H9 (cell line): ENCODE measurements at places on chromosomes 5 and 9. TPM values are rescaled to one million over a fixed set of nuclear protein-coding genes. Genes with fewer than 3 reads are reported as not detected.
A peak's percentile ranks its signal among the peaks of the same experiment; 100 is the strongest.

The GFI1B gene
- total RNA-seq, result not detected in 2 replicates

The INSL6 gene
- total RNA-seq, result not detected in 2 replicates

The CD74 gene
- total RNA-seq, result 19.5 and 19.9 TPM in 2 replicates

The PCDHGC4 gene
- total RNA-seq, result 4.0 and 4.3 TPM in 2 replicates

The ST6GALNAC4 gene
- 15.4 and 16.5 TPM in 2 replicates for total RNA-seq

The TSTD2 gene
- total RNA-seq, result 22.9 and 23.5 TPM in 2 replicates

The PCDHB11 gene
- total RNA-seq, result 1.9 and 2.0 TPM in 2 replicates

The DUSP1 gene
- total RNA-seq, result 10.9 and 11.3 TPM in 2 replicates

The SPRY4 gene
- total RNA-seq, result 92.4 and 95.9 TPM in 2 replicates

The GAPVD1 gene
- 39.2 and 39.5 TPM in 2 replicates for total RNA-seq

The SPATA31A7 gene
- 0.07 TPM in 1 of 2 replicates, not detected in the other for total RNA-seq

- H3K27me3 ChIP-seq, result no peaks in the 10 kb centered on the region
- no peaks in the 10 kb centered on the region for H3K4me1 ChIP-seq
- no peak overlapping the region for H3K27ac ChIP-seq
- no peak overlapping the region for H3K4me3 ChIP-seq
- peaks cover 13% of the 10 kb centered on the region for H3K36me3 ChIP-seq
- DNase-seq, result no peak
These were observed 27.0 kb downstream of the ABITRAM start for GRCh38 chr9:108961151-108961550.

- no peaks in the 10 kb centered on the region; the same call in 2 of the 3 replicates for H3K36me3 ChIP-seq
- peaks cover 8% of the 10 kb centered on the region; the same call in 1 of the 2 replicates for H3K4me1 ChIP-seq
- H3K27me3 ChIP-seq, result no peaks in the 10 kb centered on the region
These were observed 7.3 kb downstream of the UBTD2 start for GRCh38 chr5:172276214-172276613.

GRCh38 chr9:77960356-77961153 is 71.1 kb downstream of the GNAQ start:
- no peaks in the 10 kb centered on the region for H3K27me3 ChIP-seq
- DNase-seq, result peak; percentile 53
- H3K4me3 ChIP-seq, result no peak overlapping the region
- H3K36me3 ChIP-seq, result peaks cover 2% of the 10 kb centered on the region; the same call in 2 of the 3 replicates

- H3K4me1 ChIP-seq, result no peaks in the 10 kb centered on the region
- H3K36me3 ChIP-seq, result no peaks in the 10 kb centered on the region
- H3K27ac ChIP-seq, result no peak overlapping the region
- H3K27me3 ChIP-seq, result no peaks in the 10 kb centered on the region
These were observed 161.5 kb downstream of the EBF1 start for GRCh38 chr5:158938200-158938599.

GRCh38 chr5:141373673-141374317 is at the start of gene PCDHGA6:
Gene PCDHGA6 (plus strand): TSS chr5:141373891. CDS start chr5:141374084, 193 bp downstream.
- H3K27ac ChIP-seq, result no peak within 1 kb of the TSS
- H3K4me3 ChIP-seq, result no peak within 1 kb of the TSS
- H3K4me1 ChIP-seq, result no peaks in the 10 kb centered on the region
- H3K36me3 ChIP-seq, result peaks cover 52% of the 10 kb centered on the region

DNA sequence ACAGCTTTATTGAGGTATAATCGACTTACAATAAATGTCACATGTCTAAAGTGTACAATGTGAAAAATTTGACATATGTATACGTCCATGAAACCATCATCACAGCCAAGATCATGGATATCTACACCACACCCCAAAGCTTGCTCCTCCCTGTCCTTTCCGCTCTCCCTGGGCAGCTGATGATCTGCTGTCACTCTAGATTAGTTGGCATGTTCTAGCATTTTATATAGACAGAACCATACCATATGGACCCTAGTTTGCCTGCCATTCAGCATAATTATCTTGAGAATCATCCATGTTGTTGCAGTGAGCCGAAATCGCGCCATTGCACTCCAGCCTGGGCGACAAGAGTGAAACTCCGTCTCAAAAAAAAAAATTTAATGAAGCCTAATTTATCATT is 42.5 kb downstream of the ERGIC1 start:
- no peaks in the 10 kb centered on the region for H3K27me3 ChIP-seq
- H3K36me3 ChIP-seq, result no peaks in the 10 kb centered on the region
- no peak overlapping the region for H3K4me3 ChIP-seq
- H3K4me1 ChIP-seq, result no peaks in the 10 kb centered on the region; the same call in 1 of the 2 replicates
- no peak for DNase-seq

GRCh38 chr9:14308853-14309145 is 5.1 kb downstream of the NFIB start:
- H3K27me3 ChIP-seq, result no peaks in the 10 kb centered on the region
- no peak overlapping the region for H3K27ac ChIP-seq
- H3K4me1 ChIP-seq, result no peaks in the 10 kb centered on the region; the same call in 1 of the 2 replicates
- no peak overlapping the region for H3K4me3 ChIP-seq
- no peaks in the 10 kb centered on the region; the same call in 1 of the 3 replicates for H3K36me3 ChIP-seq

DNA sequence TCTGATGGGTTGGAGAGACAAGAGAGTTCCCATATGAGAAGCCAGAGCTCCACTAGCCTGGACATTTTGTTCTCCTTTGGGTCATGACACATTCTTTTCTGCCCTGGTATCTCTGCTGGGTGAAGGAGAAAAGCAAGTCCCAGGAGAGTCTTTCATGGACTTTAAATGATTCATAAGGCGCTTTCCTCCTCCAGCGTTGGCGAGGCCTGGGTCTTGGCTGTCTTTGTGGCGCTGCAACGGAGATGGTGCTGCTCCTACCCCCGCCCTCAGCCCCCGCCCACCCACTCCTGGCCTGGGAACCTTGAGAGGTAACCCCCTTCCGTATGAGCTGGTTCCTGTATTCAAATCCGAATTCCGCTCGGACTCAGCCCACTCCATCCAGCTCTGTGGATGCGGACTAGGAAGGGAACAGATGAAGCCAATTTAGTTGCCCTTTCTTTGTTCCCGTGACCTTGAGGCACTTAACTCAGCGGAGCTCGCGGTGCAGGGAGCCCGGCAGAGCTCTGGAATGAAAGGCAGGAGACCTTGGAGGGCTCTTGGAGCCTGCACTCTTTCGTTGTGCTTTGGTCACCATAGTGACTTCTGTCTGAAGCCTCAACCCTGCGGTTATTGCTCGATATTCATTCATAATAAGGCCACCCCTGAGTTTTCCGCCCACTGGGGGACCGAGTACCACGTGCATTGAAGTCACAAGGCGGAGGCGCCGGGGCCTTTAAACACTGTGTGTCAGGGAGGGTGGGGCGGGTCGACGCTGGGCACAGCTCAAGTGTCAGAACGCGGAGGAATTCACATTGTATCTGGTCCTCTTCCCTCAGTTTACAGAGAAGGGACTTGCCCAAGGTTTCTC is 14.0 kb upstream of the PWWP2A start:
- DNase-seq, result peak; percentile 73
- H3K4me1 ChIP-seq, result peaks cover 4% of the 10 kb centered on the region; the same call in 1 of the 2 replicates
- peak overlapping the region; percentile 24 for H3K27ac ChIP-seq
- H3K4me3 ChIP-seq, result peak overlapping the region; percentile 66
- no peaks in the 10 kb centered on the region for H3K36me3 ChIP-seq

- no peak overlapping the region for H3K27ac ChIP-seq
- H3K36me3 ChIP-seq, result no peaks in the 10 kb centered on the region
- no peaks in the 10 kb centered on the region; the same call in 1 of the 2 replicates for H3K27me3 ChIP-seq
- H3K4me1 ChIP-seq, result no peaks in the 10 kb centered on the region; the same call in 1 of the 2 replicates
- DNase-seq, result no peak
- no peak overlapping the region for H3K4me3 ChIP-seq
These were observed 1.8 kb upstream of the SH2D3C start for GRCh38 chr9:127780126-127780885.

GRCh38 chr5:180328296-180329137 is 24.6 kb downstream of the GFPT2 start:
- peak; percentile 91 for DNase-seq
- no peaks in the 10 kb centered on the region for H3K27me3 ChIP-seq
- H3K4me3 ChIP-seq, result no peak overlapping the region

DNA sequence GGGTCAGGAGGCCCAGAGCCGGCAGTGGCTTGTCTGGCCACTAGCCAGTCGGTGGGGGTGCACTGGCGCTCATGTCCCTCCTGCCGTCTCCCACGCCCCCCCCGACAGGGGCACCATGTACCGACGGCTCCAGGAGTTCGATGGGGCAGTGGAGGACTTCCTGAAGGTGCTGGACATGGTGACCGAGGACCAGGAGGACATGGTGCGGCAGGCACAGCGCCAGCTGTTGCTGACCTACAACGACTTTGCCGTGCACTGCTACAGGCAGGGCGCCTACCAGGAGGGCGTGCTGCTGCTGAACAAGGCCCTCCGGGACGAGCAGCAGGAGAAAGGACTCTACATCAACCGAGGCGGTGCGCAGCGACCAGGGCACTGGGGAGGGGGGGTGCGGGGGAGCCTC is 8.1 kb downstream of the TTC16 start:
- H3K27ac ChIP-seq, result no peak overlapping the region
- H3K4me3 ChIP-seq, result no peak overlapping the region
- no peaks in the 10 kb centered on the region for H3K36me3 ChIP-seq
- no peak for DNase-seq

DNA sequence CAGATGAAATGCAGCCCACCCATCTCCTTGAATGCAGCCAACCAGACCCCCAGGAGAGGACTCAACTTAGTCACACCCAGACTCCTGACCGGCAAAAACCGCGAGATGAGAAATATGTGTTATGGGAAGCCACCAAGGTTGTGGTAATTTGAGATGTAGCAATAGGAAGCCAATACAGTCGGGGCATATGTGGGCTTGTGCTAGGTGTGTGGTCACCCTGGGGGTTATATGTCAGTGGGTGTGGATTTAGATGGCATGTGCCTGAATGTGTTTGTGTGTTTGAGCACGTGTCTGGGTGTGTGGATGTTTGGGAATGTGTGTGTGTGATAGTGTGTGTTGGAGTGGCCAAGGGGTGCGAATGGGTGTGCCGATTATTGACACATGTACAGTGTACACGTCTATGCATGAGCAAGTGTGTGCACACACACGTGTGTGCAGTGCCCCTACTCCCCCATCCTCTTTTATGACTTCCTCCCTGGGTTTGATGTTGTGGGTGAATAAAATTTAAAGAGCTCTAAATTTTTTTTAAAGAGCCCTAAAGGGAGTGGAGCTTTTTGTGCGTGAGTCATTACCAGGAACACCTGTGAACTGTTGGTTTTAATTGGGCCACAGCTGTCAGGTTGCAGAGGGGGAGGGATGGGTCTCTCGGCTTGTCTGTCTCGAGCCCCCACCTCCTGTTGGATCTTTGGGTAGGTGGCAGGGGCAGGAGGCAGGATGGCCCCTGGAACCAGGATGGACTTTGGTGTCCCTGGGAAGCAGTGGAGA is 86.8 kb downstream of the LHX2 start:
- no peak overlapping the region for H3K4me3 ChIP-seq
- H3K36me3 ChIP-seq, result no peaks in the 10 kb centered on the region; the same call in 2 of the 3 replicates
- no peaks in the 10 kb centered on the region for H3K27me3 ChIP-seq
- H3K27ac ChIP-seq, result no peak overlapping the region

DNA sequence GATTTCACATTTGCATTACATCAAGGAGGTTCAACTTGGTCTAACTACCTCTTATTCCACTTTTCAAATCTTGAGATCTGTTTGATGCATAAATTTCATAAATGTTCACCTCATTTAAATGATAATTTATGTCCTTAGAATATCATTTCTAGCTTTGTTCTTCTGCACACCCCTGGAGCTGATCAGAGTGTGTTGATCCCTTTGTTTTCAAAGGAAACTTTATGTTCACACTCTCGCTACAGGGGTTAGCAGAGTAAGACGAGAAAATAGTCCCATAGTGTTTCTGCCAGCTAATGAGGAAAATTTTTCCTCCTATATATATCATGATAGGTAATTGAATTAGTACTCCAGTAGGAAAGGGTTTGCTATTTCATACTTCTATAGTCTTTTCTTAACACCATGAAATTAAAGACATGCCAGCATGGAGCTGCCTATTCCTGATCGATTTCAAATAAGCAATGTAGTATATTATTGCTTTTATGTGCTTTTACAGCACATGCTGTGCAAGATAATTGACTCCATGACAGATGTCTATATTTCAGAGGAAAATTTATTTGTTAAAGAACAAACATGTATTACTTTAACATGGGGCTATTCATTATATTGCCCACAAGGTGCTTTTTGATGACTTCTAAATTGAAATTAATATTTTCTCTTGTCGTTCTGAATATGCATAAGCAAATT is 4.8 kb upstream of the PAM start:
- H3K4me3 ChIP-seq, result no peak overlapping the region
- no peak for DNase-seq
- H3K27ac ChIP-seq, result no peak overlapping the region

GRCh38 chr9:13063880-13064459 is 215.5 kb downstream of the MPDZ start:
- no peak overlapping the region for H3K27ac ChIP-seq
- peaks cover 4% of the 10 kb centered on the region; the same call in 1 of the 2 replicates for H3K4me1 ChIP-seq
- H3K27me3 ChIP-seq, result no peaks in the 10 kb centered on the region

- no peak for DNase-seq
- no peaks in the 10 kb centered on the region for H3K27me3 ChIP-seq
- no peaks in the 10 kb centered on the region for H3K4me1 ChIP-seq
- H3K36me3 ChIP-seq, result no peaks in the 10 kb centered on the region
- no peak overlapping the region for H3K27ac ChIP-seq
- no peak overlapping the region for H3K4me3 ChIP-seq
These were observed 89.2 kb downstream of the LPAR1 start for GRCh38 chr9:110949081-110949480.

DNA sequence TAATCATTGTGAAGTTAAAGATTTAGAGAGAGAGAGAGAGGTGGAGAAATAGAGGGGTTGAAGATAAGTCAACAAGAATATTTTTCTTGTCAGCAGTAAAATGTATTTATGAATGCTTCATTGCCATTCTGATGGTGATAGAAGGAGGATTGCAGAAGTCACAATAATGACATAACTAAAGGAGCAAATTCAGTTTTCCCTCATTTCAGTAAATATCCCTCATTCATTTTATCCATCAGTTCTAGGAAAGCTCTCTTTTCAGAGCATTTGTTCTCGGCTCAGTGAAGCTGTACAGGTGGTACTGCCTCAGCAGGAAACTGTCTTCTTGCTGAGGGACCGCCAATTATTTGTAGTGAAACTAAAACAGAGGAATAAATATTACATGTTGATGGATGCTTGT is 681.4 kb downstream of the CETN3 start:
- H3K4me3 ChIP-seq, result no peak overlapping the region
- H3K4me1 ChIP-seq, result no peaks in the 10 kb centered on the region
- DNase-seq, result no peak
- H3K36me3 ChIP-seq, result no peaks in the 10 kb centered on the region
- H3K27me3 ChIP-seq, result no peaks in the 10 kb centered on the region

GRCh38 chr5:134148986-134149539 is 27.7 kb downstream of the SKP1 start:
- peaks cover 57% of the 10 kb centered on the region for H3K36me3 ChIP-seq
- no peak overlapping the region for H3K4me3 ChIP-seq
- DNase-seq, result no peak
- no peaks in the 10 kb centered on the region for H3K27me3 ChIP-seq
- no peak overlapping the region for H3K27ac ChIP-seq

DNA sequence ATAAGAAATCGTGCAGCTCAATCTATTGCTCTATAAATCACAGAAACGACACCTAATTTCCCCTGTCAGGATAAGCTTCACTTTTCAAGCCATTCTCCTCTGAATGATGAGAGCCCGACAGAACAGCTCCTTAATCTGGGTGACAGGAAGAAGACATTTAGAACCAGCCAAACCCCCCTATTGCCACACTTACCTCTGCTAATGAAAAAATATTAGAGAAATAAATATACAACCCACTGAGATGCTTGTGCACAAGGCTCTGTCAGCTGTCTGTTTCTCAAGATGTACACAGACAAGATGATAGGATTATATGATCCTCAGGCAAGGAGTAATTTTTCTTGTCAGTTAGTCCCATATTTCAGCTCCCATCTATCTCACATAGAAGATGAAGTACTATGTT is 57.5 kb upstream of the TRIM32 start:
- no peaks in the 10 kb centered on the region for H3K36me3 ChIP-seq
- no peaks in the 10 kb centered on the region for H3K4me1 ChIP-seq
- DNase-seq, result no peak
- no peak overlapping the region for H3K27ac ChIP-seq
- H3K4me3 ChIP-seq, result no peak overlapping the region
